CD8-positive, alpha-beta memory T cell (primary cell): ENCODE measurements at places on chromosomes 6 and 20.

- no peak for DNase-seq
These were observed 151.1 kb downstream of the TTLL2 start for GRCh38 chr6:167475947-167476346.

DNA sequence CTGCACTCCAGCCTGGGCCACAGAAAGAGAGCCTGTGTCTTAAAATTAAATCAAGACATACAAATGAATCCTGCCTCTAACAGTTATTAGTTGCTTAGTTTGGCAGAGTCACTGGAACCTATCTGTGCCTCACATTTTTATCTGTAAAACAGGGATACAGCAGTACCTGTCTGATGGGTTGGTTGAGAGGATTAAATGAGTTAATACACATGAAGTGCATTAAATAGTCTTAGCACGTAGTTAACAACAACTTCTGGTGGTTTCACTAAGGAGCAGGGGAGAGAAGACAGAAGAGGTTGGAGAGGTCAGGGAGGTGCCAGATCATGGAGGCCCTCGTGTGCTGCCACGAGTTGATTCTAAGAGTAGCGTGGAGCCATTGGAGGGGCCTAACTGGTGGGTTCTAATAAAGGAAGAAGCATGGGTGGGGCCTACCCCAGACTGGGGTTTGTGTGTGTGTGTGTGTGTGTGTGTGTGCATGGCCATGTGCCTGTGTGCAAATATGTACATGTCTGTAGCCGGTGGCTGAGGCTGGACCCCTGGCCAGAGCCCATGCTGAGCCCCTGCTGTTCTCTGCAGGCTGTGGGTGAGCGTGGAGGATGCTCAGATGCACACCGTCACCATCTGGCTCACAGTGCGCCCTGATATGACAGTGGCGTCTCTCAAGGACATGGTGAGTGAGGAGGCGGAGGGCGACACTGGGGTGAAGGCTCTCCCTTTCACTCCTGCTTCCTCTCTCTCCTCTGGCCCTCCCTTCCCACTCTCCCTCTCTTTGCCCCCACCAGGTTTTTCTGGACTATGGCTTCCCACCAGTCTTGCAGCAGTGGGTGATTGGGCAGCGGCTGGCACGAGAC is 9.1 kb downstream of the RBCK1 start:
- no peak for DNase-seq

- DNase-seq: no peak
These were observed 150.7 kb downstream of the DTNBP1 start for GRCh38 chr6:15512126-15512525.

DNA sequence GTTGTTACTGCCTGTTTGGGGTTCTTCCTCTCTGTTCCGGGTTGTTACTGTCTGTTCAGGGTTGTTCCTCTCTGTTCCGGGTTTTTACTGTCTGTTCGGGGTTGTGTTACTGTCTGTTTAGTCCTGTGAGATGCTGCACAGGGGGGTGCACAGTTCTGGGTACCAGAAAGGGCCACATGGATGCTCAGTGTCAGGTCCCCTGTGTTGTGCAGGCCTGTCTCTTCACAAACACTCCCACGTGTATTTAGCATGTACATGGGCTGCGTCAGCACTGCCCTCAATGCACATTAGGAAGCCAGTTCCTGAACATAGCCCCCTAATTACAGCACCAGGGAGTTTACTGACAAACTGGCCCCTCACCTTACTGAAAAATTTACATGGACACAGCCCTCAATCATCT is 118.5 kb downstream of the DLL1 start:
- DNase-seq: no peak

DNA sequence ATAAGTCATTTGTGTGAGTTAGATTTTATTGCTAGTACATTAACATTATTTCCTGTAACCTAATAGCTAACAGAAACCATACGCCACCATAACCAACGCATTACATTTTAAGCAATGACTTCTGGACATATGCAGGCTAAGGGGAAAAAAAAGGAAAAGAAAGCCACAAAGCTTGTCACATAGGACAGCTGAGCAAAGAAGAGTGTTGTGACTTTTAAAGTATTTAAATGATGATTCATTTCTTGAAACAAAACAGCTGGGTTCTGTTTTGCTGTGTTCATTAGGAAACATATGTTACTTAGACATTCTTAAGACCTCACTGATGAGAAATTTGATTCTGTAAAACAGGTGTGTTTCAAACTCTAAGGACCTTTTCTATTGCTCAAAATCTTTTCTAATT is 171.4 kb downstream of the COL9A1 start:
- DNase-seq: no peak

GRCh38 chr20:58666702-58667101 is 15.6 kb downstream of the STX16 start:
- no peak for DNase-seq

- DNase-seq: no peak
These were observed 174.2 kb downstream of the ANKRD60 start for GRCh38 chr20:58054082-58054779.
